Left ventricle myocardium inferior (tissue), 1 donor: ENCODE measurements at places on chromosomes 4 and X. TPM values are rescaled to one million over a fixed set of nuclear protein-coding genes. Genes with fewer than 3 reads are reported as not detected.
A peak's percentile ranks its signal among the peaks of the same experiment; 100 is the strongest.

GRCh38 chr4:3699678-3700077 lies 66.5 kb upstream of the ADRA2C start:
- no peak for DNase-seq

DNA sequence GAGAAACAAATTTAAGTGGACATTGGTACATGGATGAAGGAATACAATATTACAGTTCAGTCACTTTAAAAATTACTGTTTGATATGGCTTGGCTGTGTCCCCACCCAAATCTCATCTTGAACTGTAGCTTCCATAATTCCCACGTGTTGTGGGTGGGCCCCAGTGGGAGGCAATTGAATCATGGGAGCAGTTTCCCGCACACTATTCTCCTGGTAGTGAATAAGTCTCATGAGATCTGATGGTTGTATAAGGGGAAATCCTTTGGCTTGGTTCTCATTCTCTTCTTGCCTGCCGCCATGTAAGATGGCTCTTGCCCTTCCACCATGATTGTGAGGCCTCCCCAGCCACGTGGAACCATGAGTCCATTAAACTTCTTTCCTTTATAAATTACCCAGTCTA lies 804.2 kb upstream of the FRG1 start:
- no peak for DNase-seq

- no peak for DNase-seq
Measured at GRCh38 chr4:71167083-71167482, 171.7 kb upstream of the SLC4A4 start.

DNA sequence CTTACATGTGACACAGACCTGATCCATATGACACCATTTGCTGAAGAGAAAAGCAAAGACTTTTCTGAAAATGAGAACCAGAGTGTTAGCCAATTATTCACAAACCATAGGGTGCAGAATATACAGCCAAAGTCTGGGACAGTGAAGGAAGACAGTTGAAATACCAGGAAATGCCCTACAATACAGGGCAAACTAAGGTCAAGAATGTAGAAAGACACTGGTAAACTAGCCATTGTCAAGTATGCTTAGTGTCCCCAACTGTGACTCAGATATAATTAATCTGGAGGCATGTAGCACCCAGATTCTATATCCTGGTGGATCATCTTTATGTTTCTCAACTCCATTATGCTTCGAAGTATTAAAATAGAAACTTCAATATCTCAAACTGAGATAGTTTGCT lies 200.9 kb upstream of the FSTL5 start:
- no peak for DNase-seq

- peak; percentile 38 for DNase-seq
Measured at GRCh38 chr4:150150629-150151062, 72.4 kb downstream of the DCLK2 start.

DNA sequence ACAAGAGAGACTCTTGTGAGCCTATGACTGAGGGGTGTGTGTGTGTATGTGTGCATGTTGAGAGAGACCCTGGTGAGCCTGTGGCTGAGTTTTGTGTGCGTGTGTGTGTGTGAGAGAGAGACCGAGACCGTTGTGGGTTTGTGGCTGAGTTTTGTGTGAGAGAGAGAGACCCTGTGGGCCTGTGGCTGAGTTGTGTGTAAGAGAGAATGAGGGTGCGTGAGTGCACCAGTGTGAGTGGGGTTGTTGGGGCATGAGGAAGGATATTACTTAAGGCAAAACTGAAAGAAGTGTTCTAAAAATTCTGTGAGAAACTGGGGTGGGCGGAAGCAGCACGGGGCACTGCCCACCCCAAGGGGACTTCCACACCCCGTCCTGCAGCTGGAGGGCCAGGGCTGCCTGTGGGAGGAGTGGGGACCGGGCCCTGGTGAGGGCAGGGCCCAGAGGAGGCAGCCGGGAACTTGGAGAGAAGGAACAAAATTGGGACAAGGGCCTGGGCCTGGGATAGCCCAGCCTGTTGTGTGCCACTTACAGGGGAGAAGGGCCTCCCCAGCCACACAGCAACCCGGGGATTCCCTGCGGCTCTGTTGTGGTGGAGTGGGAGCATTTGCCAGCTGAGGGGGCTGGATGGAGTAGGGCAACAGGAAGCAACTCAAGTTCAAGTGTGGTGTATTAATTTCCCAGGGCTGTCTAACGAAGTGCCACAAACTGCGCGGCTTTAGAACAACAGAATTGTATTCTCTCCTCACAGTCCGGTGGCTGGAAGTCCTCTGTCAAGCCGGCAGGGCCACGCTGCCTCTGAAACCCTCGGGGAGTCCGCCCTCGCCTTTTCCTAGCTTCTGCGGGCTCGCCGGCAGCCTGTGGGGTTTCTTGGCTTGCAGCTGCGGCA lies 22.1 kb downstream of the TMEM131L start:
- DNase-seq, result peak; percentile 51

DNA sequence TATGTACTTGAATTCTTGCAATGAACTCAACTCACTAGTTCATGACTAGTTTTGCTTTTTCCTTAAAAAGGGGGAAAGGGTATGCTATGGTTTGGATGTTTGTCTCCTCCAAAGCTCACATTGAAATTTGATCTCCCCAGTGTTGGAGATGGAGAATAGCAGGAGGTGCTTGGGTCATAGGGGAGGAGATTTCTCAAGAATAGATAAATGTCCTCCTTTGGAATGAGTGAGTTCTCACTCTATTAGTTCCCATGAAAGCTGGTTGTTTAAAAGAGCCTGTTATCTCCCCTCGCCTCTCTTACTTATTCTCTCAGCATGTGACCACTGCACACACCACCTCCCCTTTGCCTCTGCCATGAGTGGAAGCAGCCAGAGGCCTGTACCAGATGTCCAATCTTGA lies 109.4 kb upstream of the INTU start:
- no peak for DNase-seq

DNA sequence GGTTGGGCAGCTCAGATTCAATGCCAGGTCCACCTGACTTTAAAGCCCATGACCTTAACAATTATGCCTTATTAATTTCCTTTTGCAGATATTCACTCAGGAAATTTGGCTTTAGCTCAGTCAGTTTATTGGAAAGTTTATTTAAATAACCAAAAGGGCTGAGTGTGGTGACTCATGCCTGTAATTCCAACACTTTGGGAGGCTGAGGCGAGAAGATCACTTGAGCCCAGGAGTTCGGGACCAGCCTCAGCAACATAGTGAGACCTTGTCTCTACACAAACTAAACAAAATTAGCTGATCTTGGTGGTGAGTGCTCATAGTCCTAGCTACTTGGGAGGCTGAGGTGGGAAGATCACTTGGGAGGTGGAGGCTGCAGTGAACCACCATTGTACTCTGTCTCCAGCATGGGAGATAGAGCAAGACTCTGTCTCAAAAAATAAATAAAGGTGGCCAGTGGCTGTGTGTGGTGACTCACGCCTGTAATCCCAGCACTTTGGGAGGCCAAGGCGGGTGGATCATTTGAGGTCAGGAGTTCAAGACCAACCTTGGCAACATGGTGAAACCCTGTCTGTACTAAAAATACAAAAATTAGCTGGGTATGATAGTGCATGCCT lies 43.3 kb downstream of the RHOH start:
- DNase-seq, result no peak

DNA sequence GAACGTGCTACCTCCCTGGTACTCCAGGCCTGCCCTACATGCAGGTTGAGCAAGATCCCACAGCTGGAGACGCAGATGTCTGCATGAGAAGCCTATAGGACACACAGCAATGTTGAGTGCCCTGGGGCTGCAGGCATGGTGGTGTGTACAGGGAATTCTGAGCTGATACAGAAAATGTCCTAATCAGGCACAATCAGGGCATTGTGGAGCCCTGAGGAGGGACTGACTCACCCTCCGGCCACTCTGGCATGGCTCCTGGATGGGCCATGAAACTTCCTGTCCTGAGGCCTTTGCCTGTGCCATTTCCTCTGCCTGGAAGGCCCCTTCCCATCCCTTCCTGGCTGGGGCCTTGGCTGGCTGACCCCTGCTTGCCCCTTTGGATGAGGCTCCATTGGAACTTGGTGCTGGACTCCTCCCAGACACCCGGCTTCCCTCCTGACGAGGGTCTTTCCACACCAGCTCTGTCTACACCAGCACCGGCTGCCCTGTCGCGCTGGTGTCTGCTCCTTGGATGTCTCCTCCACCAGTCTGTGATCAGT lies 16.7 kb upstream of the AFAP1 start:
- no peak for DNase-seq

DNA sequence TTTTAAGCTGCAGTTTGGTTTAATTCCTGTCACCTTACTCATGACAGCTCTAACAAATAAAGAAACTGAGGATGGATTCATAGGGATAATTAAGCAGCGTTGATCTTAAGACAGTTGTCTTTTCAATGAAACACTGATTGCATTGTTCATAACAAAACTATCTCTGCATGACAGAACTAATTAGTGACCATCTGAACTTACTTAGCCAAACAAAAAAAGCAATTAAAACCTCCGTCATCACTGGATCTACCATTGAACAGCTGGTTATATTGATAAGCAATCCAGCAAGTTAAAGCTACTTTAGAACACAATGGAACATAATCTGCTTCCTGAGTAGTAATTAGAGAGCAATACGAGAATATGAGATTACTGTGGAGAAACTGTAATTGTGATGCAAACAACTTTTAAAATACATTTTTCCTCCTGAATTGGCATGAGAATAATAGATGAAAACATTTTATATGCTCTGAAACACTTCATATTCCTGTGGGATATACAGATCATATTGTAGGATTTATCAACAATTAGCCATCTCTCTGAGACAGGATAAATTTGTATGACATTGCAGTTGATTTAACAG lies 2576.8 kb downstream of the PCDH7 start:
- DNase-seq, result no peak

GRCh38 chr4:170651786-170652185 lies 562.0 kb upstream of the AADAT start:
- DNase-seq, result no peak

GRCh38 chr4:22500128-22500611 lies 15.7 kb downstream of the ADGRA3 start:
- peak; percentile 21 for DNase-seq

DNA sequence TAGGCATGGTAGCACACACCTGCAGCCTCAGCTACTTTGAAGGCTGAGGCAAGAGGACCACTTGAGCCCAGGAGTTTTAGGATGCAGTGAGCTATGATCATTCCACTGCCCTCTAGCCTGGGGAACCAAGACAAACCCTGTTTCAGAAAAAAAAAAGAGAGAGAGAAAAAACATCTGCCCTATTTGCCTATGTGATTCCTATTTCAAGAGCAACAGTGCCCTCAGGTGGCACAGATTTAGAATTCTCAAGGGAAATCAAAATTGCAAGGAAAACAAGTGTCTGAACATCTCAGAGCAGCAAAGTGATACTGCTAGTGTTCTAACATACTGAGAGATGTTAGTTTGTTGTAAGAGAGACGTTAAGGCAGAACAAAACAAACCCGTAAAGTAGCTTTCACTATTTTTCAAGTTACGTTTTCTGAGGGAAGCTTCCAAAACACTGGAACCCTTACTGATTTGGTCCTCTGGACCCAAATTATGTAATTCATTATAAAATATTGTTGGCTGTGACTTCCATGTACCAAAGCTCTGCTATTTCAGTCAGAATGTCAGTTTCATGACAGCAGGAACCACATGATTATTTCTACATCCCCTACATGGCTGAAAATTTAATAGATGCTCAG lies 7.9 kb downstream of the BDH2 start:
- no peak for DNase-seq

GRCh38 chrX:100643956-100644860 lies at the start of gene SRPX2:
Gene SRPX2 (plus strand): TSS chrX:100644199. CDS start chrX:100646323, 2,124 bp downstream.
- peak; percentile 21 for DNase-seq

Gene FABP2
- not detected for total RNA-seq

Gene RIPPLY1
- total RNA-seq, result not detected

Gene SPACA5
- total RNA-seq, result not detected

Gene TEX13C
- total RNA-seq, result not detected

Gene TMPRSS11B
- total RNA-seq, result not detected

Gene BANK1
- 0.08 TPM for total RNA-seq

Gene BLOC1S4
- 7.1 TPM for total RNA-seq

Gene SCML1
- total RNA-seq, result 6.8 TPM
